ENCODE measurements at places on chromosomes 4 and X.

GRCh38 chr4:28784188-28784587 lies 1923.5 kb downstream of the STIM2 start:
- DNase-seq, result no peak

DNA sequence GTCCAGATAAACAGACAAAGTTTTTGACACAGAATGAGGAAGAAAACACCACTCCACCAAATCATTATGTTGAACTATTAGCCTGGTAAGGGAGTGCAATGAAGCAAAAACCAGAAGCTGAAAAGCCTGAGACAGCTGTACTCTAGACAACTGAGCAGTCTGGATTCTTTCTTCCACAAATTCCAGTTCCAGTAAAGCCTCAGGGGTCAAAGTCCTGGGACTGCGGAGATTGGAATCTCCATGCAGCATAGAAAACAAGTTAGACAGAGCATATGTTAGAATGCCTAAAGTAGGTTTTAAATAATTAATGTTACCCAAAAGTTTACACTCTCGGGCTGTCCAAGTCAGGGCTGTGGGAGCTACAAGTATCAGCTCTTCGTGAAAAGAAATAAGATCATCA lies 263.2 kb downstream of the TECRL start:
- no peak for DNase-seq

DNA sequence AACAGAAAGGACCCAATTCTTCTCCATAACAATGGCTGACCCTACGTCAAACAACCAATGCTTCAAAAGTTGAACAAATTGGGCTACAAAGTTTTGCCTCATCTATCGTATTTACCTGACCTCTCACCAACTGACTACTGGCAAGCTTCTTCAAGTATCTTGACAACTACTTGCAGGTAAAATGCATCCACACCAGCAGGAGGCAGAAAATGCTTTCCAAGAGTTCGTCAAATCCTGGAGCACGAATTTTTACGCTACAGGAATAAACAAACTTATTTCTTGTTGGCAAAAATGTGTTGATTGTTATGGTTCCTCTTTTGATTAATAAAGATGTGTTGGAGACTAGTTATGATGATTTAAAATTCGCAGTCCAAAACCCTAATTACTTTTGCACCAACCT lies 6.7 kb upstream of the GAB1 start:
- DNase-seq, result no peak

DNA sequence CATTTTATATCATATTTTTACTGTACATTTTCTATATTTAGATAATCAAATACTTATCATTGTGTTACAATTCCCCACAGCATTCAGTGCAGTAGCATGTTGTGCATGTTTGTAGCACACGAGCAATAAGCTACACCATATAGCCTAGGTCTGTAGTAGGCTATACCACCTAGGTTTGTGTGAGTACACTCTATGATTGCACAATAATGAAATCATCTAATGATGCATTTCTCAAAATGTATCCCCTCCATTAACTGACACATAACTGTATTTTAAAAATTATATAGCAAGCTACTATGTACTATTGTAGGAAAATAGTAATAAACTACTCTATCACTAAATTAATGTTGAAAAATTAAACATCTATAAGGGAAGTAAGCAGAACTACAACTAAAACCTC lies 518.4 kb upstream of the PABPC4L start:
- DNase-seq, result no peak

GRCh38 chrX:135737366-135738071 lies 24.1 kb downstream of the CT45A1 start:
- DNase-seq, result no peak

- no peak for DNase-seq
These were observed 76.1 kb upstream of the FHDC1 start for GRCh38 chr4:152860046-152860445.

All from activated effector memory CD4-positive, alpha-beta T cell treated with Interleukin-2 at 50 U/mL for 16 hours (primary cell).